Stimulated activated CD8-positive, alpha-beta memory T cell treated with anti-CD3 and anti-CD28 coated beads, Interleukin-15, amount 100 ng/mL, for 48 hours (primary cell): ENCODE measurements at places on chromosomes 4 and X.

DNA sequence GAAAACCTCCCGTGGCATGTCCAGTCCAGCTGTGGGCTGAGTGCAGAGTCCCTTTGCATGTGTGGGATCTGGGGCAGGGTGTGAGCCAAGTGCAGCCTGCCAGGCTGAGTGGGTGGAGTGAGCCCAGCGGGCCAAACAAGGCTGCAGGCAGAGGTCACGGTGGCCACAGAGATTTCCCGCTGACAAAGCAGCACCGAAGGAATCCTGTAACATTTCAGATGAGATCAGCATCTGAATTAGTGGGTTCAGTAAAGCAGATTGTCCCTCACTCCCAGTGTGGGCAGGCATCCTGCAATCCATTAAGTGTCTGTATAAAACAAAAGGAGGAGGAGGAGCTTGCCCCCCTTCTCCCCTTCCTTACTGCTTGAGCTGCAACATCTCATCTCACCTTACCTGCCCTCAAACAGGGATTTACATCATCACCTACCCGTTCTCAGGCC, 324.4 kb downstream of the FAT4 start:
- no peak for DNase-seq

DNA sequence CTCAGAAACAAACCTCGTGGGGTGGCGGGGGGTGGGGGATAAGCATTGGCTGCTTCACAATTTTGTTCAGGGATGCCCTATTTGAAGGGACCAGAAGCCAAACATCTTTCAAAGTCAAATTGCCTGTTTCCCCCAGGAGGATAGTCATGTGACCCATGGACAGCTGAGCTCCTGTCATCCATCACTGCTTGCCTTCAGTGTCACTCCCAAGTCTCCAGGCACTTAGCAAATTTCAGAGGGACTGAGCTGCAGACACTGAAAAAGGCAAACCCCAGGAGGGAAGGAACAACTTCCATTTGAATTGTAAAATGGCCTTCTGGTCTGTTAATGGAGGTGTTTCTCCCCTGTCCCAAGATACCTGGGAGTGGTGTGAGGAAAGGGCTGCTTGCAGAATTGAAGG, 73.4 kb downstream of the FRMPD3 start:
- no peak for DNase-seq

DNA sequence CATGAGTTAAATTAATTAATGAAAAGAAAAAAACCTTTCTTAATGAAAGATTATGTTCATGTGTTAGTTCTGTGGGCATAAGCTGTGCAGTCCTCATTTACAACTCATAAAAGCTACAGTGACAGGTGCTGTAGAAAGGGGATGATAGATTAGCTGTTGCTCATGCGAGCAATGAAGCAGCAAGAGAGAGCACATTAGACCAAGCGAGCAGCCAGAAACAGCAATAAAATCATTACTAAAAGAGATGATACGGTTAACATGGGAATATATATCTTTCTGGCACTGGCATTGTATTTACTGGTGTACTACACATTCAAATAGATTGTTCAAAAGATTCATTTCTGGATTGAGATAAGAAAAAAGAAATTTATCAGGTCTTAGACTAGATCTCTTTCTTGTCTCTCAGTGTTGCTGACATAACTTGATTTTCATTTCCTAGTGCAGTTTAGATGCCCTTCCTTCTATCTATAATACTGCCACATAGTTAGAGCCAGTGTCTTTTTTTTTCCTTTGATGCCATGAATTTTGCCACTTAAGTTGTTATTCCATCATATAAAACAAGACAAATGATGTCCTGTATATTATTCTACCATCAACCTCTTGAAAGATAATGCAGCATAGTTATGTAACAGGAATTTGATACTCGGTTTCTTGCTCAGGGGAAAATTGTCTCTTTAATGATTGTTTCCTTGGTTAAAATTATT, 164.6 kb downstream of the BANK1 start:
- no peak for DNase-seq

GRCh38 chrX:130726661-130727060, 176.3 kb downstream of the ENOX2 start:
- no peak for DNase-seq

DNA sequence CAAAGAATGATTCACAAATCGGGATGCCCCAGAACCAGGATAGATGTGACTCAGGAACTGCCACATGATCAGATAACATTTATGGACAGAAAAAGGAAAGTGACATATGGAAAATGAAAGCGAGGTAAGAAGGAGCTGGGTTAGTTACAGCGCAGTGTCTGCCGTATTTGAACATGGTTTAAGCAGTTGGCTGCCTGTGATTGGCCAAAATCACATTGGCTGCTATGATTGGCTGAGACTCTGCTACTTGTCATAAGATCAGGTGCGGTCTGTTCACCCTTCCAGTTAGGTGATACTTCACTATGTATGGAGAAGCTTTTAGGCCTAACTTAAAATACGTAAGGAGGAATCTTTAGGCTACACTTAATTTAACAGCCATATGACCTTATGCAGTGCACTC, 322.7 kb upstream of the HAND2 start:
- DNase-seq, result no peak

DNA sequence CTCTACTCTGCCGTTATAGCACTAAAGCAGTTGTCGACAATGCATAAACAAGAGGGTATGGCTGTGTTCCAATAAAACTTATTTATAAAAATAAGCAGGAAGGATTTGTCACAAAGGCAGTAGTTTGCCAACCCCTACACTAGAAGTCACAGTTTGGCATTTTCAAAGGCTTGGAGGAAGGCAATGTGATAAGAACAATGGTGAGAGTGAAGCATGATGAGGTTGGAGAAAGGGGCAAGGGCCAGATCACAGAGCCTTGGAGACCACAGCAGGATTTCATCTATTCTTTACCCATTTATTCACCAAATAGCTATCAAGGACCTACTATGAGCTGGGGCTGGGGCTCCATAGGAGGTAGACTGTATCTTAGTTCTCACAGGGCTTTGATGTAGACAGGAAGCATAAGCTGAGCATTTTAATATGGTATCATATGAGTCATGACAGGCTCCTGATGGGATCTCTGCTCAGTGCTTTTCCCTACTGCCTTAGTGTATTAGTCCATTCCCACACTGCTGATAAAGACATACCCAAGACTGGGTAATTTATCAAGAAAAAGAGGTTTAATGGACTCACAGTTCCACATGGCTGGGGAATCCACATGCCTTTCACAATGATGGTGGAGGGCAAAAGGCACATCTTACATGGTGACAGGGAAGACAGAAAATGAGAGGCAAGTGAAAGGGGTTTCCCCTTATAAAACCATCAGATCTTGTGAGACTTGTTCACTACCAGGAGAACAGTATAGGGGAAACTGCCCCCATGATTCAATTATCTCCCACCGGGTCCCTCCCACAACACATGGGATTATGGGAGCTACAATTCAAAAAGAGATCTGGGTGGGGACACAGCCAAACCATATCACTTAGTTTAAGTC, 58.9 kb downstream of the PPM1K start:
- DNase-seq, result no peak

GRCh38 chr4:108492816-108493595, 127.4 kb upstream of the RPL34 start:
- DNase-seq, result no peak

- no peak for DNase-seq
Observed at GRCh38 chrX:123504630-123505270, 228.1 kb downstream of the THOC2 start.

- no peak for DNase-seq
Observed at GRCh38 chrX:69179380-69179911, 14.2 kb upstream of the PJA1 start.

DNA sequence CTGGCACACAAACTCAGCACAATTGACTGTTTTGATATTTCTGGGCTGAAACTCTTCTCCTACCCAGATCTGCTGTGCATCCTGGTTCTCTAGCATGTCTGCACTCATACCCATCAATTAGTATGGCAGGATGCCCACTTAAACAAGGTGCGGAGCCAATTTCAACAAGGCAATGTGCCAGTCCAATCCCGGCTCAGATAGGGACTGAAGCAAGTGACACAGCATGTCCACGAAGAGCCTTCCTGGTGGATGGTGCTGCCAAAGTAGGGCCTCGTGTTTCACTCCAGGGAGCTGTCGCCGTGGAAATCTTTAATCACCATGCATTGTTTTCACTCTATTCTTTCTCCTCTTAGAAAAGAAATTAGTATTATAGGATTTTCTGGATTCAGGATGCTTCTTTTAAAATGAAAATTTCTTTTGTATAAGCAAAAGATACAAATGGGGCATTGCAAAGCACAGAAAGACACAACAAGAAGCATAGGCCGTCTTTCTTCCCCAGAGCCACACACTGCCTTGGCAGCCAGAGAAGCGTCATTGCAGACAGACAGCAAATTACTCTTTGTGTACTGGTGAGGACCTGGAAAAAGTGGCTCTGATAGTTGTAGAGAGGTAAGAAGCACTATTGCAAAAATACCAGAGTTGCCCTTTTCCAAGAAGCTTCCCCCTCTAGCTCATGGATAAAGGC, 40.6 kb upstream of the LSM6 start:
- no peak for DNase-seq

DNA sequence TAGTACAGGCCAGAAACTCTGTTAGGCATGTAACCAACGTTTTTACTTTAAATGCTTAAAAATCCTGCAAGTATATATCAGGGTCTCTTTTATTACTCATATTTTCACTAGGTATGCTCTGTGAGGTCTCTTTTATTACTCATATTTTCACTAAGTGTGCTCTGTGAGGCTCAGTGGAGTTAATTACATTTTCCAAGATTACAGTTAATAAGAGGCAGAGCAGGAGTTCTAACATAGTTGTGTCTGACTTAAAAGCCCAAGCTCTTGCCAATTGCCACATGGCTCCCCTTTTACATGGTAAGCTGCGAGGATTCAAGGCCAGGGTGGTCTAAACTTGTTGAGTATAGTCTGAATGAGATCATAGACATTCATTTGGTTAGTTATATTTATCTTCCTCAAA, 81.0 kb upstream of the ARMCX2 start:
- no peak for DNase-seq
